Uterus (tissue), 4 donors: ENCODE measurements at places on chromosomes 7 and 10.

DNA sequence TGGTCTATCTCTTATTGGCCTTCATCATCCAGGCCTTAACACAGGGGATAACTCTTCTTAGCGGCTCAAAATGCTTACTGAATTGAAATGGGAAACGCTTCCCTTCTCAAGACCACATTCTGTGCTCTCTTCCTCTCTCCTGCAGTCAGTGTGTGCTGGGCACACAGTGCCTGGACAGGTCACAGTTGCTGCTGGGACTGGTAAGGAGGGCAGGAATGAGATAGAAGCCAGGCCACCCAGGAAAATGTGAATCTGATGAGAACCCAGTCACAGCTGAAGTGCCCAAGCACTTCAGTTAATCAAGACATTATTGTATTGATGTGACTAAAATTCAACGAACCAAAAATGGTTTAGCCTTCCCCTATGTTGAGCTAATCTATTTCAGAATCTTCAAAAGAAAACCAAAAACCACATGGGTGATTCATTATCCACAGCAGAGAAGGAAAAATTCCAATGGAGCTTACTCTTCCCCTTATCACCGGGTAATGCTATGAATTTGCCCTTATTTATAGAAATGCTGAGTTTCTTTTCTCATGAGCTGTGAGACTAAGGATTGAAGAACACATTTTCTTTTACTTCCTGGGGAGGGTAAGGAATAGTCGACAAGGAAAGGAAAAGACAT, 41.2 kb upstream of the PLPP4 start:
- no peak for DNase-seq

- no peak for DNase-seq
Observed at GRCh38 chr10:34116220-34116641, 698.9 kb downstream of the PARD3 start.

DNA sequence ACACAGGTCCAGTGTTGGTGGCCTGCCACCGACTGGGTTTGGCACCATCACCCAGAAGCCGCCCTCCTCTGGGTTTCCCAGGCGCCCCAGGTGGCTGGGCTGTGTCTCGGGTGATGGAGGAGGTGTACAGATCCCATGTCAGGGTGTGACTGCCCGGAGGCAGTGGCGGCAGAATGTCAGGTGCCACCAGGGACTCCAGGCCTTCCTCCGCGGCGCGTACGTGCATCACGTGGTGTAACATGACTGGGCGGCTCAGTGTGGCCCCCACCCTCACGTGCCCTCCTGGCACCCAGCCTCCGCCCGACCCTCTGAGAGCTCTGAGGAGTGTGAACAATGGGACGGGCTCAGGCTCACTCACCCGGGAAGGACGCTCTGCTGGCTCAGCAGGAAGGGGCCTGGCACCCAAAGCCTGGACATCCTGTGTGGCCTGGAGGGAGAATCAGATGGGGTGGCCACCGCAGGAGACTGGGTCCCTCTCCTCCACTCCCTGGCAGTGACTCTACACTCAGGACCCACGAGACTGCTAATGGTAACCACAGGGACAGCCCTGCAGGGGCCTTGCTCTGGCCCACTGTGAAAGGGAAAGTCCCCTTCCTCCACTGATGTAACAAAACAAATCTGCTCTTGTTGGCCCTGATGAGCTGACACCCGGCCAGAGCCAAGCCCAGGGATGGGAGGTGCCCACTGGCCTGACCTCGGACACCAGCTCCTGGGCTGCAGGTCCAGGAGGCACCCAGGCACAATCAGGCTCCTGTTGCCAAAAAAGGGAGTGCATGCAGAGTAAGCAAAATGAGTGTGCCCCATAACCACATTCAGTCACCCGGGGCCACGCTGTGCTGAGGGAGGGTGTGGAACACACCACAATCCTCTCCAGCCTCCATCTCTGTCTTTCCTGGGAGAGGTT, 164.8 kb downstream of the PRKAG2 start:
- DNase-seq: no peak

- no peak for DNase-seq
Observed at GRCh38 chr10:58350023-58350422, 15.2 kb downstream of the UBE2D1 start.

- DNase-seq: peak; percentile 52
Observed at GRCh38 chr7:150978126-150978789, at the start of gene KCNH2. TSS of gene KCNH2 (minus strand) at chr7:150978321. CDS start at chr7:150977913, 408 bp downstream.
